ENCODE measurements at places on chromosomes 3 and 15.

DNA sequence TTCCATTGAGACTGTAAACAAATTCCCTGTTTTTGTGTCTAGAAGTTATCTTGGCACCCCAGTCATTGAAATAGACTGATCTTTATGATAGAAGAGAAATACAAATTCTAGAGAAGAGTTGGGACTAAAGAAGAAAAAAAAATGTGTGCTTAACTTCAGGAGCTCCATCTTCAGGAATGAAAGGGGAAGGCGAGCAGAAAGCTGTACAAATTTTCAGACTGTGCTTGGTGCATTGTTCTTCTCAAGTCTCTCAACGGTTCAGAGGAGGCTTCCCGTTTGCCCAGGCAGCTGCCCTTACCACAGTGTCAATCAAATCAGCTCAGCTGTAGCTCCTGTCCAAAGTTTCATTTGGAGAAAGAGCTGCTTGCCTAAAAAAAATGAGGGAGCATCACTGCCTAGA lies 41.7 kb downstream of the OXSM start:
- DNase-seq = no peak

- DNase-seq = no peak
Measured at GRCh38 chr3:118863731-118864322, 170.8 kb downstream of the IGSF11 start.

DNA sequence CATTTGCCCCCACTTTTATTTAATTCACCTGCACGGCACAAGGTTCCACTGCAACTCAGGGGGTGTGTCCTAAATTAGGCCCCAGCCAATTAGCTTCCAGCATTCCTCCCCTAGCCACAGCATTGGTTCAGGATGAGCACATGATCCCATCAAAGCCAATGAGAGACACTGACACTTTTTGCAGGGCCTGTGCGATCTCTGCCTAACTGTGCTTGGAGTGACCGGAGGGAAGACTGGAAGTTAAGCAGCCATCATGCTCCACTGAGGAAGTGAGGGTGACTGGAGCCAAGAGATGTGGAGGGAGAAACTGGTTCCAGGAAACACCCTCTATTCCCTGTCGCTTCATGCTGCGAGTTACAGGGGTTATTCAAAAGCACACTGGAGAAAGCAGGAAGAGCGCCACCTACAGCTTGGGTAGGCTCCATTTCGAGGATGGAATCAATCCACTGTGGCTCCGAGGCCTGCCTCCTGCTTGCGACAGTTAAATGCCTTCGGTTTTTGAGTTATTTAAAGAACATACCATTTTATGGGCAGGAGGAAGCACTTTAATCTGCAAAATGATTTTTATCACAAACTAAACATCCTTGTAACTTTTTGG lies 122.2 kb upstream of the WNT5A start:
- DNase-seq = no peak

- no peak for DNase-seq
Measured at GRCh38 chr3:165192610-165193192, 3.5 kb downstream of the SLITRK3 start.

DNA sequence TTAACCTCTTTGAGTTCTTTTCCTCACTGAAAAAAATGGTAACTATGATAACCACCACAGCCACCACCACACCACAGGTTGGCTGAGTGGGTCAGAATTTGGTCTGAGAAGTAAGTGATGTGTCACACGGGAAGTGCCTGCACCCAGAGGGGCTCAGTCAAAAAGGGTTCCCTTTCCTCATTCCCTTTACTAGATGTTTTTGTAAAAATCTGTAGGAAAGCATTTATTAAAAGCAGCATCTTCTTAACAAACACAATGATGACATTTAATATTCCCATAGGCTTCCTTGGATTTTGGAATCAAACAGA lies 23.2 kb downstream of the CFAP92 start:
- DNase-seq = no peak
